ENCODE measurements at places on chromosomes 7 and 10.

GRCh38 chr7:40882071-40882658 lies 747.4 kb downstream of the SUGCT start:
- no peak for DNase-seq

DNA sequence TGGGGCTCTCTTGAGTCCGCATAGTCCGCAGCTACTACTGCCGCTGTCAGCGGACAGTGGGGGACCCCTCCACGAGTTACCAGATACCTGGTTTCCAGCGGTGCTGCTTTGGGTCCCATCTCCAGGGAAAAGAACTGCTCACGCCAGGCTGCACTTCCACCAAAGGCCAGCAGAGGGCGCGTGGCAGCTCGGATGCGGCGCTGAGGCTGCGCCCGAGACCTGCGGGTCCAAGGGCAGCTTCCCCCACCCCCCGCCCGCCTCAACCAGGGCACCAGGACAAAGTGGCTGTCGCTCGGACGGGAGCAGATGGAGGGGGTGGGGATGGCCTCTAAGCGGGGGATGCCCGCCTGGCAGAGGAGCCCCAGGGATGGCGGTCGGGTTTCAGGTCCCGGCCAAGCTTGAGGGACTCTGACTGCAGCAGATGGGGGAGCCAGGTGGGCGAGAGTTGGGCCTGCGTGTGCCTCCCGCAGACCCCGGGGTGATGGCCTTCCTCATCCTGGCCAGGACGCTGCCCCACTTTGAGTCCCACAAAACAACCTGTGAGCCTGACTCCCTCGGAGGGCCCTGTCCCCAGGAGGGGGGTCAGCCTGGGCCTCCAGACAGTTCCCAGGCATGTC lies 23.8 kb upstream of the ZNF735 start:
- no peak for DNase-seq

DNA sequence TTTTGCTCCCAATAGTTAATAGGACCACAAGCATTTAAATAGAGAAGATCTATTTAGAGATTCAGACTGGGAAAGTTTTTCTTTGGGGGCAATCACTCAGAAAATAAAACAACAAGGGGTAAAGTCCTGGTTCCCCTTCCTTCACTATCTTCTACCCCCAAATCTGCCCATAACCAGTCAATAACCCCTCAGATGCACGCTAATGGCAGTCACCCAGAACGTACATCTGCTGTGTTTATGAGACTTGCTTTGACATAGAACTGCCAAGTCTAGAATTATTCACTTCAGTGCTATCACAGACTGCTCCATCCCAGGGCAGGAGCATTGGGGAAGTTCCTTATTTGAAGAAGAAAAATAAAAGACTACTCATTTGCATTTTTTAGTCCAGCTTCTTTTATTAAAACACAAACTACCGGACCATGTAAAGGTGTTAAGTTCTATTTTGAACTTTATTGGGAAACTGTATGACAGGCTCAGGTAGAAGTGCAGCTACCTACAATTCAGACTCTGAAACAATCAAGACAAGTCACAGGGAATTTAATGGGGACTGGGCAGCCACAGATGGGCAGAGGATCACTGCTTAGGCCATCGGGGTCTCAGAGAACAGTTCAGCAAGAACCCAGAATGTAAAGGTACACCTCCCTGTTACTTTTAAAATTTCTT lies 38.4 kb downstream of the ANK3 start:
- DNase-seq, result no peak

- DNase-seq, result no peak
Observed at GRCh38 chr7:132077971-132078685, 498.1 kb downstream of the PLXNA4 start.

- DNase-seq, result no peak
Observed at GRCh38 chr7:26841003-26841739, 23.2 kb downstream of the SKAP2 start.

GRCh38 chr10:104577861-104578521 lies 63.1 kb upstream of the SORCS3 start:
- no peak for DNase-seq

- no peak for DNase-seq
Observed at GRCh38 chr7:156230576-156230975, 410.0 kb upstream of the RNF32 start.

- DNase-seq, result no peak
Observed at GRCh38 chr10:36097696-36098095, 455.6 kb upstream of the FZD8 start.

GRCh38 chr10:86072413-86072812 lies 294.2 kb downstream of the GRID1 start:
- no peak for DNase-seq

DNA sequence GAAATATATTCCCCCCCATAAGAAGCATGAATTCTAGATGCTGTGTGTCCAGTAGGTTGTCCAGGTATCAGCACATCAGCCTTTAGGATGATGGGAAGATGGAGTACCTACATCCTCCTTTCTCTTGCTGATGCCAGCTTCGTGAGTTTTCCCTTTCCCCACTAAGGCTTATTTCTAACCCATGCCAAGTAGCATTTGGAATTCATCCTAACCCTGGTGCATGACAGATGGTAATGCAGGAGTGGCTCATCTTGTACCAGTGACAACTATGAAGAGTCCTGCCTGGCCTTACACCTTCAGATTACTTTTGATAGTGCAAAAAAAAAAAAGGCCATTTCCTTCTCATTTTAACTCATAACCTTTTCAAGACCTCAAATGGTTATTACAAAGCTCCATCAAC lies 58.7 kb downstream of the ARHGAP21 start:
- DNase-seq, result no peak

DNA sequence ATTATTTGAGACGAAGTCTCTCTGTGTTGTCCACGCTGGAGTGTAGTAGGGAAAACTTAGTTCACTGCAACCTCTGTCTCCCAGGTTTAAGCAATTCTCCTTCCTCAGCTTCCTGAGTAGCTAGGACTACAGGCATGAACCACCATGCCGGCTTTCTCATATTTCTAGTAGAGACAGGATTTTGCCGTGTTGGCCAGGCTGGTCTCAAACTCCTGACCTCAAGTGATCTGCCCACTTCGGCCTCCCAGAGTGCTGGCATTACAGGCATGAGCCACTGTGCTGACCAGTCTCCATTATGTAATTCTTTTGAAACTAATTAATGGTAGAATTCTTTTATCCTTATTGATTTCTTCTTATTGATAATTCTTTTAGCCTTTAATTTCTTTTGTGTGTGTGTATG lies 32.5 kb downstream of the PCLO start:
- DNase-seq, result no peak

DNA sequence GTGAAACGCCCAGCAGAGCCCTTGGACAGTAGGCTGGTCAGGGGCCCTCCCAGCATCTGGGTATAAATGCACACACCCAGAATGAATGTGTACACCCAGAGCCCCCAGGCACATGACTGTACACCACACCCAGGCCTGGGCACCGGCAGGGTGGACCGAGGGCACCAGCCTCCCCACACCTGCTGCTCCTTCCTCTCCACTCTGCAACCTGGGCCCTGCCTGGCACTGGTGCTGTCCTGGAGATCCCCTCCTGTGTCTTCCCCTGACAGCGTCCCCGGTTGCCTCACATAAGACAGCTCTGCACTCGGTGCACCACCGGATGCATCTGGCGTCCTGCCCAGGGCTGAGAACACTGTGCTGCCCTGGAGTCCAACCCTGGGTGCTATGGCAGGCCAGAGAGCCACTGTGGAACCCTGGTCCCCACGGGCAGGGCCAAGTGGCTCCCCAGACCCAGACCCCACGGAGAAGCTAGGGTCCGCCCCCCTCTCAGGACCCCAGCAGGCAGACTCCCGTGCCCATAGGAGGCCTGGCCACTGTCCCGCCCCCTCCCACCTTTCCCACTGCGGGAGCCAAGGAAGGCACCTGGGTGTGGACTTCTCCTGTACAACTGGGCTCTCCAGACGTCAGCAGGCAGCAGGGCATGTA lies 6.6 kb downstream of the RASGEF1A start:
- DNase-seq, result no peak

- DNase-seq, result no peak
Observed at GRCh38 chr7:50155755-50156154, 62.7 kb upstream of the ZPBP start.

- DNase-seq, result no peak
Observed at GRCh38 chr7:33903791-33904680, 1.3 kb upstream of the BMPER start.

DNA sequence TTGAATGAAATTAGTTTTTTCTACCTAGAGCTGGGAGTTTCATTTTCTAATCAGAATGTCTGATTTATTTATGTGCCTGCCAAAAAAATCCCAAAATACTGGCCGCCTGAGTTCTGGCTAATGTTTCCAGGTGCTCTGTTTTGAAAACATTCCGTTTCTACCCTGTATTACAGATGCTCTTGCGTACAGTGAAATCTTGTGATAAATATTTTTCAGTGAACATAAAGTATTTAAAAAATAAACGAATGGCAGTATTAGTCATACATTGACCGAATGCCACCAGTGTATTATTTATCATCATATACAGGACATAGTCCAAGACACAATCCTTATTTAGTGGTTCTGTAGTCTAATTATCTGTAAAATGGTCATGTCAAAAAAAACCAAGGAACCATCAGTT lies 102.8 kb downstream of the KAT6B start:
- no peak for DNase-seq

- DNase-seq, result no peak
Observed at GRCh38 chr7:94656925-94657731, 1.2 kb upstream of the SGCE start.
